GM13977 (cell line): ENCODE measurements at places on chromosomes 1 and 21.

DNA sequence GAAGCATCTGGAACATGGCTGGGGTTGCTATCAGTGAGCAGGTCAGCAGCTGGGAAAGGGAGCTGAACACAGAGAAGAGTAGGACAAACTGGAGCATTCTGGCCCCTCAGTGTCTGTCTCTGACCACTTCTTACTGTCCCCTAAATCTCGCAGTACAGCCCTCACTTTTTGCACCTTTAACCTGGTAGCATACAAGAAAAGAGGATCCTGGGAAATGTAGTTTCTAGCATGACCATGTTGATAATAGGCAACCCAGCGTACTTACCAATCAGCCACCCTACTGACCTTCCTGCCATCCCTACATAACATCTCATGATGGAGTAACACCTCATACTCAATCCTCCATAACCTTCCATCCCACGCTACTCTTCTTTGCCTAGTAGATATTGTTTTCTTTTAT is 99.1 kb upstream of the RAVER2 start:
- no peak for DNase-seq

GRCh38 chr1:188660572-188660971 is 1817.1 kb downstream of the BRINP3 start:
- no peak for DNase-seq

- no peak for DNase-seq
Observed at GRCh38 chr1:187433598-187433997, 604.8 kb downstream of the PLA2G4A start.

DNA sequence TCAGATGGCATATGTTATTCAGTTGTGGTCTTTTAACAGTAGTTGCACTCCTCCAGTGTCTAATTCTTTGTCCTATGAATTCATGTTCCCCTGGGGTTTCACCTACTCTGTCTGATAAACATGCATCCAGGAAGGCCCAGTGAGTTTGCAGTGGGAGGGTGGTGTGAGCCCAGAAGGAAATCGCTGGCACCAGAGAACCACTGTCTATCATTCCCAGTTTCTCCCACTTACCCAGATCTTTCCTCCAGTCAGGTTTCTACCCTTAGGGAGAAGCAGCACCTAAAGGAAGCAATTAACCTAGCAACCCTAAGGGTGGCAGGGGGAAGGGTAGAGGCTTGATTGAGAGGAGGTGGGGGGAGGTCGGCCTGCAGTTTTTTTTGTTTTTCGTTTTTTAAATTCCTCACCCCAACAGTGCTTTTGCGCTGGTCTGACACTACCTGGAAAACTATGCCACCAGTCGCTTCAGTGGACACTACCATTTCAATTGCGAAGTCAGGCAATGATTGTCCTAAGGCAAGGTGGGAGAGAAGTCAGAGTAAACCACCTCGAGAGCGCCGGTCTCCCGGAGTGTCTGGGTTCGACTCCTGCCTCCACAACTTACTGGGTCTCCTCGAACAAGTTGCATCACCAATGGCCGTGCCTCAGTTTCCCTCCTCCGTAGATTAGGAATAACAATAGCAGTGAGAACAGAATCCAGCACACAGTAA is 766 bp upstream of the SLC44A3 start:
- no peak for DNase-seq

GRCh38 chr1:147515045-147515869 is 26.0 kb upstream of the BCL9 start:
- DNase-seq: no peak

DNA sequence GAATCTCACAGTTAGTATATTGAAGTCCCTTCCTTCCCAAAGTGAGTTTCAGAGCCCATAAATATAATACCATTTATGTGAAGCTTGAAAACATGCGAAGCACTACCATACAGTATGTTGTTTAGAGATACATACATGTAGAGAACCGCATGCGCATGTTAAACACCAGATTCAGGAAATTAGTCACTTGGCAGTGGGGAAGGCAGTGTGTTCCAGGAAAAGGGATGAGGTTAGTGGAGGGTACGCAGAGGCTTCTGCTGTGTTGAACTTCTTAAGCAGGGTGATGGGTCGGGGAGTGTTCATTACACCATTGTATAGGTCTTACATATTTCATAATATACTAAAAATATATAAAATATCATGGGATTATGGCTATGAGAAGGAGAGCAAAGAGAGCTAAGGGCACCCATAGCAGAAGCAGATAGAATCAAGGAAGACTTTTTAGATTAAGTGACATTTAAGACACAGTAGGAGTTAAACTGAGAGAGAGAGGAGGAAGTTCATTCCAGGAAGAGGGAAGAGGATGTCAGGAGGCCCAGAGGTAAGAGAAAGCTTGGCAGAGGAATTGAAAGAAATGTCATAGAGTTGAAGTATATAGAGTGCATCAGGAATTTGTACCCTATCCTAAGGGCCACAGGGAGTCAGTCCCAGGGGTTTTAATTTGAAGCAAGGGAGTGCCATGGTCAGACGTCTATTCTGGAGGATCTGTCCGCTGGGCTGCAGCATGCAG is 43.5 kb upstream of the SARS1 start:
- no peak for DNase-seq

DNA sequence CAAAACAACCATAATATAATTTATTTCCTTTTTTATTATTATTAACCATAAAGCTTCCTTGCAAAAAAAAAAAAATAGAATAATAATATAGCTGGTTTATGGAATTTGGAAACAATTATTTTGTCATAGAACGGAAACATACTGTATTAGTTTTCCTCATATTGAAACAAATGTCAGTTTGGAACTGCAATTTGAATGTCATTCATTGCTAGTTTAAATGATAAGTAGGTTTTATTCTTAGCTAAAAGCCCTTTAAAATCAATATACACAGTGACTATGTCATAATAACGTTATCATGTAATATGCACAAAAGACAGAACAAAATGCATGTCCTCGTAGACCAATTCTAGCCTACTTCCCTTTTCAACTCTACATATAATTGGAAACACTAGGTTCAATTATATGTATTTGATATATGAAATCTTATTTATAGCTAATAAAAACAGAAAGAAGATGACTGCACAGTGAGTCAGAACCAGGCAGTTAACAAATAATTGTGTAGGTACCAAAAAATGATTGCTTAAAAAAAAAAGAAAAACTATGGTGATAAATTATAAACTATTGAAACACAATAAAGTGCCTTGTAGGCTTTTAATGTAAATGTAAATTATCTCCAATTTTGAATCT is 85.2 kb upstream of the EXO1 start:
- DNase-seq: no peak

DNA sequence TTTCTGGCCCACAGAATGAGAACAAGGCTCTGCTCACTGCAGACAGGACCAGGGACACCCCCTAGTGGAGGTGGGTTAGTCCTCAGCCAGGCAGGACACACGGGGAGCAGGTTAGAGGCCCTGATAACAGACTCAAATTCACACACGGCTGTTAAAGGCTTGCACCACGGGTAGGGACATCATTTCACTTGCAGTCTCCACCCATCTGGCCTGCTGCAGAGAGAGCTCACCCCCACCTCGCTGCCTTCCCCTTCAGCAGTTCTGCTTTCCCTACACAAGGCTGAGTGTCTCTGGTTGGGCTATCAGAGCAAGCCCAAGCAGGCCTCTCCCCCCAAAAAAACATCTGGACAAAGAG is 20.6 kb downstream of the MEF2D start:
- no peak for DNase-seq

DNA sequence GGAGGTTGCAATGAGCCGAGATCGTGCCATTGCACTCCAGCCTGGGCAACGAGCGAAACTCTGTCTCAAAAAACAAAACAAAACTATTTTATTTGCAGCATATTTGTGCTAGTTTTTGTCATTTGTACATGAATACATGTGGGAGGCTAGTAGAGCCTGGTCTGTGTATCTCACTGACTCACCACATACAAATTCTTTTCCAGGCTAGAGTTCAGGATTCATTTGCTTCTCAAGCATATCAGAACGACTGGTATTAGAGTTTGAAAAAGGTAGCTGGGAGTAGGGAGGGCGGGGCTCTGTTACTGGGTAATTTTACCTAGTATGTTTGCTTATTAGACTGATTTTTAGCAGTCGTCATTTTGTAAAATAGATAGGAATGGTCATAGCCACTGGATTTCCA is 4.5 kb upstream of the TOR3A start:
- DNase-seq: no peak

- DNase-seq: no peak
Observed at GRCh38 chr1:77133731-77134358, 85.4 kb downstream of the PIGK start.

- DNase-seq: no peak
Observed at GRCh38 chr1:8212580-8213031, 105.3 kb upstream of the SLC45A1 start.

DNA sequence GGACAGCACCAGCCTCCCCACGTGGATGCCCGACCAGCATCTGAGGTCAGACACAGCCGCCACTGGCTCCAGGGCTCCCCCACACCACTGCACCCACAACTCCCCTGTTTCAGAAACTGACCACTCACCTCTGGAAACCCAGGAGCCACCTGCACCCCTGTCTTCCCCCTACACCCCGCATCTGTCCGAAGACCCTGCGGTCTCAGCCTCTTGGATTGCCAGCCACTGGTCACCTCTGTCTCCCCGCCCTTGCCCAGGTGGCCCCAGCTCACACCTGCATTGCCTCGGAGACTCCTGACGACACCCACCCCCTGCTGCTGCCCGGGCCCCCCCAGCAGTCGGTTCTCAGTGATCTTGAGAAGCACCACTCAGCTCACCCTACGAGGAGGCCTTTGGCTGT is 21.3 kb upstream of the NPHP4 start:
- DNase-seq: no peak

- DNase-seq: no peak
Observed at GRCh38 chr1:37994886-37995566, 5.2 kb upstream of the SF3A3 start.

- no peak for DNase-seq
Observed at GRCh38 chr1:226001963-226002666, 3.0 kb upstream of the SDE2 start.

DNA sequence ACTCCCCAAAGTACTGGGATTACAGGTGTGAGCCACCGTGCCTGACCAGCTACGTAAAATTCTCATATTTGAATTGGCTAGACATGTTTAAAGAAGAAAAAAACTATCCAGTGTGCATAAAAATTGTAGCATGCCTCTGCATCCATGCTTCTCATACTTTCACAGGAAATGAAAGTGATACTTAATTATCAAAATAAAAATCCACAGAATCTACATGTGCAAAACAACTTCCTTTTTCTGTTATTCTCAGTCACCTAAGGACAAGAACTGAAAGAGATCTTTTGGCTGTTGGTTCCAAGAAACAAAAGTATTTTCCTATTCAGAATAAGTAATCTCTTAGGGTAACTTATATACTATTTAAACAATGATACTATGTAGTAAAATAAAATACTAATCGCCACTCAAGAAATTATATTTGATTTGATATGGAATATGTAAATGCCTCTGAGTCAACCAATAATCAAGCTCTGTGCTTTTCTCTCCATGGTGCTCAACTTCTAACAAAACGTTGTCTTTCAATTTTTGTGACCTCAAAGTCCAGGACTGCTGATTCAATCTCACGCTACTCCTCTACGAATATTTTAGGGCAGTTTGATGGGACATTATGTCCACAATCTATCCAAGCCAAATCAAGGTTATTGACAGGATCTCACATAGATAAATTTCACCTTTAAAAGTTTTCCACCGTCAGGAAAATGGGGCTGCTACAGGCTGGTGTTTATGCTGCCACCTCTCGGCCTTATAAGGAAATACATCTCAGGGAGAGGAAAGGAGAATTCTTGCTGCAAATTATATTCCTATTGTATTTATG is 102.7 kb downstream of the ZNF281 start:
- peak; percentile 50 for DNase-seq

DNA sequence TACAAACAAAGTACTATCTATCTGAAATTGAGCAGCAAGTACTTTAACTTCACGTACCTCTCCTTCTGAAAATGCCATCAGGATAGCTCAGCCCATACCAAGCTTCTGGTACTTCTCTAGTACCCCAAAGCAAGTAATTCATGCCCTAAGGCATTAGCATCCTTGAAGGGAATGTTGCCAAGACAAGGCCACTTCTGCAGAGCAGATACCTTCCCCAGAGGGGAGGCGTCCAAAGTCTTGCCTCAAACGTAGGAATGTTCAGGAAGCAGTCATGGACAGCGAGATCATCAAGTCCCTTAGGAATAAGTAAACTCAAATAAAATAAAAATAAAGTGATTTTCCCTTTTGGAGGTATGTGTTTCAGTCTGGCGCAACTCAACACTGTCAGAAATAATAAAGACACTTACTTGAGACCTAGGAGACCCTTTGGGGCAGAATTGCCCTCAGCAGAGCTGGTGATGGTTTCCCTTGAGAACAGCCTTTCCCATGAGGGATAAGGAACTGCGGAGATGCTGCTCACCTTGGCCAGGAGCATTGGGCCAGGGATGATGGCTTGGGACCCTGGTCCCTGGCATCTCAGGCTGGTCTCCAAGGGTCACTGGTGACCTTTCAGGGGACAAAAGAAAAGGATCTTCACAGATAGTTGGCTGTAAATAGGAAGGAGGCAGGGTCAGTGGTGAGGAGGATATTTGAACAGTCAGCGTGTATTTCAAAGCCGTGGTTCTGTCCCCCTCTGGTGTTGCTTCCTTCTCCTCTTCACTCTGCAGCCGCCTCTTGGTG is 522.9 kb downstream of the KIF26B start:
- DNase-seq: no peak

DNA sequence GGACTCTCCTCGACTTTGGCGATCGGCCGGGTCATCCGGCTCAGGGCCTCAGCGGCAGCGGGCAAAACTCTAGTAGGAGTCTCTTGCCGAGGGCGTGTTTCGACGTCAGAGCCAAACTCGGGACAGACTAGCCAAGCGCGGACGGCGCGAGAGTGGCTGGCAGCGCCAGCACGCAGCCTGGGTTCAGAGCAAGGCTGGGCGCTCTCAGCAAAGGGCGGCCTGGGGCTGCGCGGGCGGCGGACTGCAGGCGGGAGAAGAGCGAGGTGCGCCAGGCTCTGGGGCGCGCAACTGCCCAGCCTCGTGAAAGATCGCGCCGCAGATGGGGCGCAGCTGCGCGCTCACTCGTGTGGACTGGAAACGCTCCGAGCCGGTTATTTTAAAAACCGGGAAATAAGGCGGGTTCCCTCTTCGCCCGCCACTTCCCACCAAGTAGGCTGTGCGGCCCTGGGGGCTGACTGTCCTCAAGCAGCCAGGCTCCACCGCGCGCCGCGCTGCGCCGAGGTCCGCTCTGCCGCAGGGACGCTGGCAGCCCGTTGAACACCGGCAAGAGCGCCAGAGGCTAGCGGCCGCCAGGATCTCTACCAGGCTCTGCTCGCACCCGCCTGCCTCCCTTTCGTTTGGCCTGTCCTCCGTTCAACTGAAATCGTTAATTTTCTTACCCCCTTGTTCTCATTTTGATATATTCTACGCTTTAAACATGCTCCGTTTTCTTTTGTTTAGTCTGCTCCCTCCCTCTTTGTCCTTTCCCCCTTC is 2.4 kb downstream of the ALX3 start:
- peak; percentile 47 for DNase-seq
